ENCODE measurements at places on chromosomes 1 and 21. TPM values are rescaled to one million over a fixed set of nuclear protein-coding genes. Genes with fewer than 3 reads are reported as not detected.

MPZ gene
- total RNA-seq, result 3.8 TPM

MACF1 gene
- total RNA-seq, result 239 TPM

ZNF695 gene
- total RNA-seq, result not detected

RGL1 gene
- 18.5 TPM for total RNA-seq

RHCE gene
- total RNA-seq, result 1.0 TPM

NUP210L gene
- total RNA-seq, result 0.27 TPM

WARS2 gene
- 9.3 TPM for total RNA-seq

SLAMF1 gene
- total RNA-seq, result 0.15 TPM

FCAMR gene
- not detected for total RNA-seq

IVL gene
- not detected for total RNA-seq

- DNase-seq, result no peak
Observed at GRCh38 chr1:65146908-65147423, 1.0 kb upstream of the AK4 start.

DNA sequence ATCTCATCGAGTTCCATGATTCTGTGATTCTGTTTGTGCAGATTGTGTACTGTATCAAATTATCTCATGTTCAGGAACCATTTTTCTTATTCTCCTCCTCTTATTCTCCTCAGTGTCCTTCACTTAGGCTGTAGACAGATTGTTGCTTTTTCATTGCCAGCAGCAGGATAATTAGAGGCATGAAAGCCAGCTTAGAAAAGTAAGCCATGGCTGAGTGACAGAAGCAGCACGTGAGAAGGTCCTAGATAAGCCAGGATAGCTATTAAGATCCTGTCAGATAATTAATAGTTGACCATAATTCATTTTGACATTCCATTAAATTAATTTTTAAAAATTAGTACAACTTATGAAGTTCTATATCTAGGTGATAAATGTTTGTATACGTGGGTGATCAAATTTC, 60.8 kb upstream of the PRKACB start:
- no peak for DNase-seq

GRCh38 chr1:39199593-39199992, 4.9 kb upstream of the MACF1 start:
- no peak for DNase-seq

DNA sequence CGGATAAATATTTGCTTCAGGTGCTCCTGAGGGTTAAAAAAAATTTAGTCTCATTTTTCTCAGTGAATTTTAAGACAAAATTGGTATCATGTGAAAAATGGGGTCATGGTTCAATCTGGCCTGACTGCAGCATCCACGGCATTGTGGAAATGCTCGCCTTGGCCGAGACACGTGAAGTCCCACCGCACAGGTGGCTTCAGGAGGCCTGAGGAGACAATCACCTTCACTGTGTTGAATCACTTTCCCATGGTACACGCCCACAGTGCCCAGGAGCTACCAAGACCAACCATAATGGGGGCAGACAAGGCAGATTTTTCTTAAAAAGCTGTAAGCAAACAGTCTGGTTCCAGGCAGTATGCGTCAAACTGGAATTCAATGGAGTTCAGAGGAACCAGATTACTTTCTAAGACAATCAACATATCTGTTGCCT, 11.0 kb upstream of the CPLANE2 start:
- no peak for DNase-seq

GRCh38 chr1:106954661-106955229, 101.7 kb upstream of the PRMT6 start:
- DNase-seq, result no peak

DNA sequence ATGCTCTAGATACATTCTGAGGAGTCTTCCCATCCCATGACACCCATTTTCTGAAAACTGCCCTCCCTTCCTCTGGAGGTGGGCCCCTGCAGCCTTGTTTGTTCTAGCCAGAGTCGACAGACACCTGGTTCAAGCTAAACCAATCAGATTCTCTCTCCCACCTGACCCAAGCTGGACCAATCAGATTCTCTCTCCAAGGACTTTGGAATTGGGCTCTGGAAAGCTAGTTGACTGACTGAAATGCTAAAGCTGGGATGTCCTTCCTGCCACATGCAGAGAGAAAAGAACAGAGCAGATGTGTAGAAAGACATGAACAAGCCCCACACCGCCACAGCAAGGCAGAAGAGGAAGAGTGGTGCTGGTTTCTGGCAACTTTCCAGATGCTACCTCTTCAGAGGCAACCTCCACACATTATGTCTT, 24.6 kb downstream of the ASAP3 start:
- DNase-seq, result no peak

DNA sequence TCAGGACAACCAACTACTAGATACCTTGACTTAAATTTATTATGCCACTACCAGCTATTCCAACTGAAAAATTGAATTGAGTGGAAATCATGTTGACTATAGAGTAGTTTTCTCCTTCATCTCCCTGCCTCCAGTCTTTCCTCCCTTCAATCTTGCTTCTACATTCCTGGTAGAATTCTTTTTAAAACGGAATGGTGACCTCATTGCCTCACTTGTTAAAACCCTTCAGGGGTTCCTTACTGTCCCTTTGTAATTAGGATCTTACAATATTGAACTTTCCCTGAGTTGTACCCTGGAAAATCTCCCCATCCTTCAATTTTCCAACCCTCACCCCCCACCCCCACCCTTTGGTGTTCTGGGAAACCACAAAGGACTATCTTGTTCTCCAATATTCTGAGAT, 82.8 kb upstream of the ZNF326 start:
- DNase-seq, result no peak

DNA sequence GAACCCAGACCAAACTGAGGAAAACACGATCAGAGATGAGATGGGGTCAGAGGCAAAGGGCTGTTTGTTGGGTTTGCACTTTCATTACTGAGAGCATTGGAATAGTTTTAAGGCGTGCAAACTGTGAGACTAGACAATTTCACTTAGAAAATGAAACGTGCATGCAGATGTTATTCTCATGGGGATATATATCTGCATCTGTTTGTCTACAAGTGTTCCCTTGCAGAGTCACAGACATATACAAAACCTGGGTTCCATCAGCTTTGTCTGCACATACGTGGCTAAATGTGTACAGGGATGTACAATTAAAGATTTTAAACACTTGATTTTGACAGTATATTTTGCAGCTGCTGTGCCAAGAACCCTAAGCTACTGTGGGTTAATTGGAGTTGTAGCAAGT, 355.4 kb downstream of the KIF26B start:
- no peak for DNase-seq

GRCh38 chr1:65830306-65830705, 37.6 kb downstream of the PDE4B start:
- DNase-seq, result no peak

GRCh38 chr1:210233216-210233494, 559 bp downstream of the SERTAD4 start:
- DNase-seq, result peak; percentile 54

DNA sequence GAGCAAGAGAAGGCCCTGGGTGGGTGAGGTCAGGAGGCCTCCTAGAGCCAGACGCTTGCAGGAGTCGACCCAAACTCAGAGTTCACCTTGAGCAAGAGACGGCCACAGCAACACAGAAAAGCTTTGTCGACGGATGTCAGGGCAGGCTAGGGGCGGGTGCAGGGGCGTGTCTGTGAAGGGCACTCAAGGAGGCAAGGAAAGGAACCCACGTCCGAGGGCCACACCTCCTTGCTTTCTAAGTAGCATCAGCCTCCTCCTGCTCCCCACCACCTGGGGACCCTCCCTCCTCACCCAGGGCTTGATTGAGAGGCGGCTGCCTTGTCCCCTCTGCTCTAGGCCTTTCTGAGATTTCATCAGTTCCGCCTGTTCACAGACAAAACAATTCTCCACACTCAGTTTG, 92.1 kb downstream of the OMA1 start:
- no peak for DNase-seq

GRCh38 chr1:27346991-27347624, 5.3 kb downstream of the SYTL1 start:
- DNase-seq, result no peak

- DNase-seq, result no peak
Observed at GRCh38 chr1:243260221-243260880, 4.5 kb downstream of the SDCCAG8 start.

DNA sequence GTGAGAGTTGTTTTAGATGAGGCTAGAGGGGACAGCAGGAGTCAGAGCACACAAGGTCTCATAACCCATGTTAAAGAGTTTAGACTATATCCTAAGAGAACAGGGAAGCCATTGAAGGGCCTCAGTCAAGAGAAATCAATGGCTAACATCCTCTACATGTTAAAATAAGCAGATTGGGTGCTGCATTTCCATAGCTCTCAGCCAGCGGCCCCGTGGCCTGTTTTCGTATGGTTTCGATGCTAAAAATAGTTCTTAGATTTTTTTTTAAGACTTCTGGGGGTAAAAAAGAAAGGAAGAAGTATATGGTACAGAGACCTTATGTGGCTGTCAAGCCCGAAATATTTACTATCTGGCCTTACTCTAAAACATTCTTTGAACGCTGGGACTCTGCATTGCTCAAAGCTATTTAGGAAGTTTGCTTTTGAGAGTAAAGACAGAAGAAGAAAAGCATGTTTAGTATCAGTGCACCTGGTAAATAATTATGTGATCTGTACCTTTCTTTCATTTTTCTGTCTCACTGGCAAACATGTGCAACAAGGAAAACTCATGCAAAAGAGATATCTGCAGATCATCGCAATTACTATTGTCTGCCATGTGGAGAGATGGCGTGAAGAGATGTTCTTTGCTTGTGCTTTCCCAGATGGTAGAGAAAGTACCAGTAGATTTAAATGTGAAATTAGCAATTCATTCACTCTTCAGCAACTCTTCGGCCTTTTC, 8.4 kb downstream of the PDIK1L start:
- no peak for DNase-seq

- no peak for DNase-seq
Observed at GRCh38 chr1:85041793-85042192, 6.5 kb downstream of the MCOLN3 start.

DNA sequence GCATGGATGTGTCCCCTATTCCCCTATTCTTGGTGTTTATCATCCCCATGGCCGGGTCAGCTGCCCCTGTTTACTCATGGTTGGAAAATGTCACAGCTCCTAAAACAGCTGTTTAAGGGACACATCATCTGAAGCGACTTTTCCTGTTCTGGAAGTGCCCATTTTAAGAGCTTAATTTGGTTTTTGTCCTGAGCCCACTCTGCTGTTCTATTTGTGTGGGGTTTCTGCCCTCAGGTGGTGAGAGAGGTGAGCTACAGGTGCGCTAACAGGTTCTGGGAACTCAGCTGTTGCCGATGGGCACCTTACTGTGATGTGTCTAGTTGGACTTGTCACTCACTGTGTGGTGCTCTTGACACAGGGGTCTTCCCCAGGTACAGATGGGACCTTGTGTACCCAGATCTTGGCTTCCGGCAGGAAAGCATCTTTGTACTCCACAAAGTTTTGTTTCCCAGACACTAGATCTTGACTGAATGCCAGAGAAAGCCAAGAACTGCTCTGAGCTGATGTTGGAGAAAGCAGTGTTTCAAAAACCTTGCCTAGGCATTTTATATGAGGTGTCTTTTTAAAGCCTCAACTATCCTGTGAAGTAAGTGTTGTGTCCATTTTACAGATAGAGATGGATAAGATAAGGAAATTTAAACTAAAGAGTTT, 59.0 kb upstream of the CD1D start:
- DNase-seq, result no peak

- DNase-seq, result no peak
Observed at GRCh38 chr1:24643363-24644099, 429 bp downstream of the SRRM1 start.

DNA sequence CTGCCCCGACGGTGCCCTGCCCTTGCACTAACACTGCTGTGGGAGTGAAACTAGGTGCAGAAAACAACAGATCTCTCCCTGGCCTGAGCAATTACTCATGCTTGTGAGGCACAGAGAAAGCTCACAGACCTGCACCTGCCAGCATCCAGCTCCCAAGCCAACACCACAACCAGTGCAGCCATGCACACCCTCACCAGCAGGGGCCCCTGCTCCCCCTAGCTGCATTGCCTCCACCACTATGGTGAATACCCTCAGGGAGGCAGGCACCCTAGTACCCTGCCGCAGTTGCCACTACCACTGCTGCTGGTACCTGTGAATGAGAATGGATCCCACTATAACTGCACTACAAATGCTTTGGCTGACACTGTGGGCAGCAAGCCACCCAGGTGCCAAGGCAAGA, 7.1 kb upstream of the DIRAS3 start:
- DNase-seq, result no peak

- no peak for DNase-seq
Observed at GRCh38 chr1:98078596-98078995, 157.8 kb upstream of the DPYD start.

DNA sequence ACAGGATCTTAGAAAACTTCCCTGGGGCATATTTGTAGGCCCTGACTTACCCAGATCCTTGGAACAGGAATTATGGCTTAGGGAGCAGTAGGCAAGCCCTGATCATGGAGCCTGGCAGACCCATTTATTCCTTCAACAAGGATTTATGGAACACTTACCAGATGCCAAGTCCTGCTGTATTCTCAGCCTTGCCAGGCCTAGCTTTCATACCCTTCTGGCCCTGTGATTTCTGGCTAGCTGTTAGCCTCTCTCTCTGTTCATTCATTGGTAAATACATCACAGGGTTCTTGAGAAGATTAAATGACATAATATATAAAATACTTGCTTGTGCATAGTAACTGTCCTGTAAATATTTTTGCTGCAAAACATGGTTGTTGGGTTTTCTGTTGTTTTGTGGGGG, 32.4 kb upstream of the SRP9 start:
- DNase-seq, result no peak

DNA sequence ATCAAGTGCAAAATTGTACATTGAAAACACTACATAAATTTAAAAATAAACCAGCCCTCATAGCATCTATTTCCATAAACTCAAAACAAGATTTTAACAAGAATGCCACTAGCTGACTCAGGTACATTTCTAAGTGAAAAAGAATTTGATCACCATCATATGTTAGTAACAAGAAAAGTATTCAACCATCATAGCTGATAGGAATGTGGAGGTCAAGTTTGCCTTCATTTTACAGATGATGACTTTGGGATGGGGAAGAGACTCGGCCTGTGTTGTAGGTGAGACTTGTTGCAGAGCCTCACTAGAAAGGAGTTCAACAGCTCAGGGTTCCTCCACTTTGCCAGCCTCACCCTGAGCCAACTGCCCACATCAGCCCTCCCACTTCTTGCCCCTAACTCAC, 318.8 kb upstream of the FAM78B start:
- no peak for DNase-seq

- no peak for DNase-seq
Observed at GRCh38 chr1:53341961-53342707, 14.3 kb upstream of the LRP8 start.

- DNase-seq, result no peak
Observed at GRCh38 chr21:41743321-41744027, 23.4 kb downstream of the RIPK4 start.

GRCh38 chr1:203935321-203935720, 73.9 kb downstream of the SNRPE start:
- no peak for DNase-seq

- DNase-seq, result no peak
Observed at GRCh38 chr1:244964112-244964971, 100.0 kb upstream of the HNRNPU start.

- DNase-seq, result no peak
Observed at GRCh38 chr1:77987919-77988318, 9.0 kb upstream of the FUBP1 start.

DNA sequence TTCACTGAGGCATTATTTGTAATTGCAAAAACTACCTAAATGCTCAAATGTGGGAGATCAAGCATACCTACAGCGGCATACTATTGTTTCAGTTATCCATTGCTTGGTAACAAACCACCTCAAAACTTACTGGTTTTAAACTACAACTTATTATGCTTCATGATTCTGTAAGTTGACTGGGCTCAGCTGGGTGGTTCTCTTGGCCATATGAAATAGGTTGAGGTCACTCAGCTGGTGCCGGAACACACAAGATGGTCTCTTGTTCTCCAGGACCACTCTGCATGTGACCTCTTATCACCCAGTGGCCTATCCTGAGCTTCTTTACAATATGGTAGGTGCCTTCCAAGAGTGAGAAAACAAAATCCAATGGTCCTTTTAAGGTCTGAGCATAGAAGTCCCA, 195.4 kb upstream of the FGGY start:
- DNase-seq, result no peak
